ENCODE measurements at places on chromosomes 6 and 20.
A peak's percentile ranks its signal among the peaks of the same experiment; 100 is the strongest.

GRCh38 chr6:136274062-136274461 is 15.6 kb downstream of the BCLAF1 start:
- H3K27me3 ChIP-seq = no peaks in the 10 kb centered on the region
- no peak for DNase-seq
- H3K27ac ChIP-seq = no peak overlapping the region
- no peak overlapping the region for H3K4me3 ChIP-seq
- peaks cover 58% of the 10 kb centered on the region for H3K36me3 ChIP-seq

DNA sequence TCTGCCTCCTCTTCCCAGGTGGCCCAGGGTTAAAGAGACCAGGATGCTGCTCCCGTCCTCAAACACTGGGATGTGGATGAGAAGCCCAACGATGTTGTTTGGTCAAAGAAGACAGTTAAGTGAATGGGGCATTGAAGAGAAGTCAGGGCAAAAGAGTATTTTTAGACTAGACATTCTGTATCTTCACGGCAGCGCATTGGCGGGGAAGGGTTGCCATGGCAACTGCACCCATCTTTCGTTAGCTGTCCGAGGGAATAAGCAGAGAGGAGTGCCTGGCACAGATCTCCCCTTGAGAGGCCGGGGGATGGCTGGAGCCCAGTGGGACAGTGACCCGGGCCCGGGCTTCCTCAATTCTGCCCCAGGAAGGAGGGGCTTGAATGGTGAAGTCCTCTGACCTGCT is 56.4 kb upstream of the GPR31 start:
- peaks cover 2% of the 10 kb centered on the region for H3K27me3 ChIP-seq
- no peaks in the 10 kb centered on the region for H3K36me3 ChIP-seq
- no peak for DNase-seq
- no peak overlapping the region for H3K27ac ChIP-seq
- peaks cover 6% of the 10 kb centered on the region for H3K4me1 ChIP-seq
- H3K4me3 ChIP-seq = no peak overlapping the region

- H3K4me3 ChIP-seq = no peak overlapping the region
- H3K4me1 ChIP-seq = no peaks in the 10 kb centered on the region
- H3K36me3 ChIP-seq = no peaks in the 10 kb centered on the region
- H3K27me3 ChIP-seq = peaks cover 1% of the 10 kb centered on the region
- DNase-seq = no peak
Measured at GRCh38 chr6:108706649-108707048, 141.6 kb upstream of the ARMC2 start.

DNA sequence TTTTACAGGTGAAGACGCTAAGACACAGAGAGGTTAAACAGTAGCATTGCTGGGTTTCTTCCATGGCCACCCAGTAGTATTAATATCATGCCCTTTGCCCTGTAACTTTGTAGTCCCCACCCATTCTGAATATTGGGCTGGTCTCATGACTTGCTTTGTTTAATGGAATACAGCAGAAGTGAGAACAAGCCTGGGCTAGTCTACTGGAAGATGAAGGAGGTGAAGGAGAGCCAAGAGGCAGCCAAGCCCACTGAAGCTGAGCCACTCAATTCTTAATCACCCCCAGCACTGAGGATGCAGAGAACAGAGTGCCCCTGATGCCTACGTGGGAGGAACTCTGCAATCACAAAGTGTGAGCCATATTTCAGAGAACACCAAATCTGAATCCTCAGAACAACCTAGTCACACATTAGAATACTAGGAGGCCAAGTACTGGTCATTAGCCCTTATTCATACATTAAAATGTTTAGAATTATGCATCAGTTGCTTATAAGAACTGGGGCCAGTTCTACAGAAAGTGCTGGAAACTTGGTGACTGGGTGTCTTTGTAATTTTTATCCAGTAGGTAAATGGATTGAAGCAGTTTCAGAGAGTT is 270.1 kb upstream of the PRND start:
- peaks cover 3% of the 10 kb centered on the region for H3K27me3 ChIP-seq
- no peaks in the 10 kb centered on the region for H3K4me1 ChIP-seq
- no peak overlapping the region for H3K4me3 ChIP-seq
- no peaks in the 10 kb centered on the region for H3K36me3 ChIP-seq
- DNase-seq = no peak

GRCh38 chr6:112941613-112942012 is 594.5 kb downstream of the RFPL4B start:
- no peaks in the 10 kb centered on the region for H3K4me1 ChIP-seq
- no peaks in the 10 kb centered on the region for H3K36me3 ChIP-seq
- no peak for DNase-seq
- H3K4me3 ChIP-seq = no peak overlapping the region
- H3K27me3 ChIP-seq = peaks cover 2% of the 10 kb centered on the region

- peaks cover 24% of the 10 kb centered on the region for H3K4me1 ChIP-seq
- H3K27ac ChIP-seq = peak overlapping the region; percentile 32
- no peaks in the 10 kb centered on the region for H3K27me3 ChIP-seq
- no peak overlapping the region for H3K4me3 ChIP-seq
- H3K36me3 ChIP-seq = no peaks in the 10 kb centered on the region
- DNase-seq = no peak
Measured at GRCh38 chr6:158356586-158357546, 44.6 kb downstream of the TULP4 start.

All from activated T-helper 1 cell treated with anti-CD3 and anti-CD28 coated beads, Interleukin-12 subunit alpha, Interleukin-12 subunit beta, Interleukin-2, Interleukin-4 antibody, amounts not matched to agents 30 ng/mL and 10 ng/mL and 1 ng/mL, durations not matched to agents 14 hours and 24 hours and 36 hours (primary cell).